Ovary (tissue), 10 donors: ENCODE measurements at places on chromosomes 1 and 21.

DNA sequence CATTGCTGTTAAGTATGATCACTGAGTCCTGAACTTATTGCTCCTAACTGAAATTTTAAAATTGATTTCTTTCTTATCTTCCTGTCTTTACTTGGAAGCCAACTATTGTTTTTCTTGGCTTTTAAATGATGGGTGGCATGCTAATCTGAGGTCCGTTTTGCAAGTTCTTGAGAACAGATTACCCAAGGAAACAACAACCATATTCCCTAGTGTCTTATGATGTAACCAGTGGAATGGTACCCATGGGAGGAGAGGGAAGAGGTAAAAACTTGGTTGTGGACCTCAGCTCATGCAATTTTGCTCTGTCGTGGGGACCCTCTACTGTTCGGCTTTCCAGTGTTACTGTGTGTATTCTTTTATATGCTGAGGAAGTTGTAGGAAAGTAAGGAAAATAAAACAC, 454.8 kb upstream of the ADAMTS5 start:
- DNase-seq, result no peak

DNA sequence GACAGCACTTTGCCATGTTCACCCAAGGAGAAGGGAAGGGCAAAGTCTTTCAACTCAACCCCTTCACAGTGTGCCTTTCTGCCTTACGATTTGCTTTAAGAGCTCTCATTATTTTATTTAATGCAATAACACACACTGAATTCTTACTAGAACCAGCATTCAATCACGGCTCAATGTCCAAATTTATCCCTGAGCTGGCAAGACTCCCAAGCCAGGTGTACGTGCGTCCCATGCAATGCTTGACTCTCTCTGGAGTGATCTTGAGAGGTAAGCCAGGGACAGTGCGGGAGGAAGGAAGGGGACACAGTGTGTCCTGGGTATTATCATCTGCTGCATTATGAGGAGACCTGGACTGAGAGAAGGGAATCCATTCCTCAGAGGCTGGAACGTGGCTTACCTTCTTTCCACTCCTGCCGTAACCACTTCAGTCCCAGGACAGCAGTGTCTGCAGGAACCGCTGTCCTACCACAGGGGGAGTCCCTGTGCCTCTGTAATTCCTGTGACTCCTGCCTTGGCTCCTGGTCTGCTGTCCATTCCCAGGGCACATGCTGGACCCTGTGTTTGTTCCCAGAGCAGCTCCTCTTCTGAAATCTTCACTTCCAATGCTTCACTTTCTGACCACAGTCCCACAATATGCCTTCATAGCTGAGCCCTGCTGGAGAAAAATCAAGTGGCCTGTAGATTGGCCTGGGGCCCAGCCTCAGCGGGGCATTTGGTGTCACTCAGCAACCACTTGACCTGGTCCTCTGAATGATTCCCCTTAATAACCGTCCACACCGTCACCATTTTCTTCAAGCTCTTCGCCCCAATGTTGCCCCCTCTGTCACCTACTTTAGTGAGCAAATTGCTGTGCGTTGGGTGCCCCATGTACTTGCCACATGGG, 28.6 kb upstream of the STUM start:
- DNase-seq, result no peak

DNA sequence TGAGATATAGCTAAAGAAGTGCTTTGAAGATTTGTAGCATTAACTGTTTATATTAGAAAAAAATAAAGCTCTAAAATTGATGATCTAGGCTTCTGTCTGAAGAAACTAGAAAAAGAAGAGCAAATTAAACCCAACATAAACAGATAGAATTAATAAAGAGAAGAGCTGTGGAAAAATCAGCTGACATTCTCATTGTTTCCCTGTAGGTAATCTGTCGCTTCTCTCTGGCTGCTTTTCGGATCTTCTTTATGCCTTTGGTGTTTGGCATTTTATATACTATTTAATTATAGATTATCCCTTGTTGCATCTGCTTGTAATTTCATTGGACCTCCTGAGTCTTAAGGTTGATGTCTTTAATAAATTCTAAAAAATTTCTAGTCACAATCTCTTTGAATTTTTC, 59.8 kb downstream of the MPZL1 start:
- no peak for DNase-seq

DNA sequence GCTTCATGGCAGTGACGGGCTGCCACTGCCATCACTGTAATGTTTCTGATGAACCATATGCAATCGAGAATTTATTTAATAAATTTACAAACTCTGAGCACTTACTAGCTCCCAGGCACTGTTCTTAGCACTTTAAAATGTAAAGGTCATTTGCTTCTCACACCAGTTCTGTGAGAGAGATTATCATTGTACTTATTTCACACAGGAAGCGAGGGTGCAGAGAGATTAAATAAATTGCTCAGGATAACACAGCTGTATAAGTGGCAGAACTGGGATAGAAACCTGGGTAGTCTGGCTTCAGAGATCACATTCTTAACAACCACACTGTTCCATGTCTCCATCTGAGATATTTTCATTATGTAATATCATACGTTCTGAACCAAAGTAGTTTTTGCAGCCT, 119.9 kb downstream of the MAST2 start:
- DNase-seq, result no peak

GRCh38 chr1:109546311-109547109, 1.9 kb upstream of the GNAI3 start:
- peak; percentile 86 for DNase-seq

DNA sequence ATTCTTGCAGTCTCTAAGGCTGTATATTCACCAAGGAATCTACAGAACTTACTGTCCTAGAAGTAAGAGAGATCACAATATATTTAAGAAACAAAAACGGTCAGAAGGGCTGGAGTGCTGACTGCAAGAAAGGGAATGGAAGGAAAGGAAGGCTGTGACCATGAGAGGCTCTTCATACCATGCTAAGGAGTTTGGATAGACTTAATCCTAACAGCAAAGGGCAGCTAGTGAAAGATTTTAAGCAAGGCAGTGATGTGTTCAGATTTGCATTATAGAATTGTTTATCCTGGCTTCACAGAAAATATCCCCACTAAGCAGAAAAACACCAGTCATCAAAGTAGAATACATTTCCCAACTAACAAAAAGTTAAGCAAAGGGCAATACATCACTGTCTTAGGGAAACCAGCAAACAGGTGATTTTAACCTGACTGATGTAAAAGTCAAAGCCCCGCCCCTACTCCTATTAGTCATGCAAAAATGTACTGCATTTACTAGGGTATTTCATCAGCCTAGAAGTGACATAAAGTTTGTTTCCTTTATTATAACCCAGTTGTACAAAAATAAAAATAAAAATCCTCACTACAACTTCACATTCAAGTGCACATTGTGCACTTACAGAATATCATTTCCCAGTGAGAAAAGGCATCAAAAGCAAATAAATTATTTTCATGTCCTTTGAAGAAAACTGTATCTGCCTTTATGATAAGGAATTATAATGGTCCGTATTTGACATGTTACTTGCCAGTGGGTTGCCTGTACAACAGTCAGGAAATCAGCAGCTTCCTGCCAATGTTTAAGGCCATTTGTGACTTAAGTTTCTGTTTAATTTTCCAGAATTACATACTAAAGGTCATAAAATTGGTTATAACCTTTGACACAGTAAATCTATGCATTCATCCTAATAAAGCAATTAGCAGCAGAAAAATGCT, 17.2 kb downstream of the JAK1 start:
- DNase-seq, result no peak

DNA sequence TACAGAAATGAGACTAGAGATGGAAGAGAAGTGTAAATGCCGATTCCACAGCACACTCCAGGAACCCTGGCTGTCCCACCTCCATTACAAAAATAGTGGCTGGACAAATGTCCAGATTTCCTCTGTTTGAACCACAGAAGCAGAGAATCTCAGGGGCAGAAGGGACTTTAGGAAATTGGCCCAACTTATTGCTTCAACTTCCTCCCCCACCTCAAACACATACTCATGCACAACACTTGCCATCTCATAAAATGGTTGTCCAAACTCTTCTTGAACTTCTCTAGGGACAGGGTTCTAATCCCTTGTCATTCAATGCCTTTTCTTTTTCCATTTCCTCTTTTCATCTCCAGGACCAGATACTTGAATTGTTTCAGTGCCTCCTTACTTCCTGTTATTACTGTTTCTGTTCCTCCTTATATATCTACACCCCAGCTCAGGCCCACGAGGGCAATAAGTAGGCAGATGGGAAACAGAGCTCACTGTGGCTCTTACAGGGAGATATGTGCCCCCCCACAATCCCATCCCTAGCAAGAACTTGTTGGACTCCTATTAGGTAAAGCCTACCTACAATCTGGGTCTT, 8.5 kb upstream of the B4GALT3 start:
- DNase-seq, result no peak

GRCh38 chr21:25986928-25987327, 183.6 kb downstream of the APP start:
- DNase-seq, result no peak

DNA sequence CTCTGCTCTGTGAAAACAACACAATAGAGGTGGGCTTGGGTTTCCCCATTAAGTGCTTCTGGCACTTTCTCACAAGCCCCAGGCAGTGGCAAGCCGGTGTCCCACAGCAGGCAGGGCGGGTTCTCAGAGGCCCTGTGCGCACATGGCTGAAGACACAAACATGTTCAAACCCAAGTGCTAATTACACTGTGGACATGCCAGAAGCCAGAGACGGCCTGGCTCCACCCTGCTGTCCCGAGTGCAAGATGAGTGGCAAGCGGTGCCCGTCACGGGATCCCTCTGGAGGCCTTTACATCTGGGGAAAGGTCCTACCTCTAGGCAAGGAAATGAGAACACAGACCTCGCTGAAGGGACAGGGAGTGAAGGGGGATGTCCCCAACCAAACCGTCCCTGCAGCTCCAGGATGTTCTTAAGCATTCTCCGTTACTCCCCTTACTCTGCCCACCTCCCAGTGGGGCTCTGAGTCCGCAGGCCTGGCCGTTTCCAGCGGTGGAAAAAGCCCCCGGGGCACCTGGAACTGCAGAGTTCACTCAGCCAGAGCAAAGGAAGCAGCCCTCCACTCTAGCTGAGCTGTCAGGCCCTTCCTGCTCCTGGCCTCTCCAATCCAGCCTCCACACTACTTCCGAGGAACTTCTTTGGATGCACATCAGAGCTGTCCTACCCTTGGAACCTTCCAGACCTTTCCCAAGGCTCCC, 57.4 kb downstream of the SLC66A1 start:
- no peak for DNase-seq

- no peak for DNase-seq
Observed at GRCh38 chr1:9691691-9692090, 40.2 kb downstream of the PIK3CD start.

- DNase-seq, result peak; percentile 35
Observed at GRCh38 chr1:18820791-18821641, 38.4 kb downstream of the TAS1R2 start.

GRCh38 chr1:201213106-201213770, 22.6 kb downstream of the IGFN1 start:
- peak; percentile 8 for DNase-seq

DNA sequence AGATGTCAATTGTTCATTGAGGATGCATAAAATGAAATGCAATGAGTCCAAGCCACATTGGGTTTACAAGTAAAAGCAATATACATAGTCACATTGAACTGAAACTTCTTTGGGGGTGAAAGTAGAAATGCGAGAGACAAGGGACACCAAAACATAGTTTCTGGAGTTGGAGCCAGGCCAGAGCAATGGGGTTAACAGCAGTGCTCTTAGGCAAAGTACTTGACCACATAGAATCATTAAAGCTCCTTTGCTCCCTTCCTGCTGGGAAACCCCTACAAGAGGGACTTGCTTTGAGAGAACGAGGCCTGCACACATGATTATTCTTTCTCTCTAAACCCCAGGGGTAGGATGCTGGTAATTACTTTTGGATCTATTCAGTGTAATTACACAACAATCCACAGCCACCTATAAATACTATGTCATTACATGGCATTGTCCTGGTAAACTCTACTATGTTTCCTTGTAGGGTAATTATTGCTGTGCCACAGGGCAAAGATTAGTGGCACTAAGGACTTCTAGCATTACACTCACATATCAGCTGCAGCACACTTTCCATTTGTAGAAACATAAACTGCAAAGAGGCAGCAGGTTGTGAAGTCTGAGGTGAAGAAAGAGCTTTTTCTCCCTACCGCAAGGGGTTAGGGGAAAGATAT, 421.6 kb upstream of the PBX1 start:
- no peak for DNase-seq

- no peak for DNase-seq
Observed at GRCh38 chr1:116957646-116958045, 43.9 kb upstream of the CD101 start.

GRCh38 chr21:24852610-24853195, 754.6 kb downstream of the MRPL39 start:
- no peak for DNase-seq

GRCh38 chr1:24775916-24776315, 30.7 kb downstream of the CLIC4 start:
- DNase-seq, result no peak

- DNase-seq, result no peak
Observed at GRCh38 chr1:98920441-98921110, 84.1 kb downstream of the PLPPR5 start.

DNA sequence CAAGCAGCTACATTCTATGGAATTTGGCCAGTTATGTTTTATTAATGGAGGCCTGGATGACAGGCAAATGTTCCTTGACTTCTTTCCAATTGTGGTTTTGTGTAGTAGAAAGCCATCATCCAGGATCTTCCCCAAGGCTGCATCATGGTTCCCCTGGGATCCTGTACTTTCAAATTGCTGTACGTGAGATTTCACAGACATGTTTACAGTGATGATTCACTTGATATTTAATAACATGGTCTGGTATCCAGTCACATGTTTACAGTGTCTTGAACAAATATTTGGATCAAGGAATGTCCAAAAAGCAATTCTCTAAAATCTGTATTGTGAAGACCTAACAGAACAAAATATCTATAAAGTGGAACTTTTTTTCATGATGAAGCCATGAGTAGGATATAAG, 68.3 kb upstream of the ST6GALNAC3 start:
- DNase-seq, result no peak

DNA sequence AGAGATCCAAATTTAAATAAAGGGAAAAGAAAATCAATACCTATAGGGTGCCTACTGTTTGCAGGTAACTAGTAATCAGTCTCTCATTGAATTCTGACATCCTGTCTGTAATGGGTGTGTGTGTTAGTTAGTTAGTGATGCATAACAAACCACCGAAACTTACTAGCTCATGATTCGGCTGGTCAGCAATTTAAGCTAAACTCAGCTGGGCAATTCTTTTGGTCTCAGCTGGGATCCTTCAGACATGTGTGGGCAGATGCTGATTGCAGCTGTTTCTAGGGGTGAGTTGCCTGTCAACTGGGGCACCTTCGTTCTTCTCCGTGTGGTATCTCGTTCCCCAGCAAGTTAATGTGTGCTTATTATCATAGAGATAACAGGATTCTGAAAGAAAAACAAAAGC, 40.2 kb upstream of the ZNF124 start:
- no peak for DNase-seq

DNA sequence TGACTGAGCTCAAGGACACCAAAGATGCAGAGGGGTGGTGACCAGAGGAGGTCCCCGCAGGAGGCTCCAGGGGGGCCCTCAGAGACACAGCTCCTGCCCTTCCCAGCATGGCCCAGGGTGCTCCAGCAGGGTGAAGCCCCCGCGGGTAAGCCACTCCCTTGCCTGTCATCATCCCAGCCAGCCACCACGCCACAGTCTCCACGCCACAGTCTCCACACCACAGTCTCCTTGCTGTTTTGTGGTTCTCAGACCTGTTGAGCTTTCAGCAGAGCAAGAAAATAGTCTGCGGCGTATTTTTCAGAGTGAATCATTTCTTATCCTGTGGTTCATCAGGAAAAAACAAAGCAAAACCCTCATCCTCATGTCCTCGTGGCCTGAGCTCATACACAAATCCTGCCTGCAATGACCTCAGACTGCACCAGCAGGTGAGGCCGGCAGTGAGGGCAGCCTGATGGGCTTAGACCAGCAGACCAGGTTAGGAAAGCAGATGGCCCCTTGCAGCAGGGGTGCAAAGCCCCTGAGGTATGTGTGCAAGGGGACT, 25.7 kb upstream of the ABCG1 start:
- no peak for DNase-seq

GRCh38 chr21:15018382-15018781, 46.4 kb downstream of the NRIP1 start:
- DNase-seq, result no peak
